AG04450 (cell line): ENCODE measurements at places on chromosomes 1 and 21.

DNA sequence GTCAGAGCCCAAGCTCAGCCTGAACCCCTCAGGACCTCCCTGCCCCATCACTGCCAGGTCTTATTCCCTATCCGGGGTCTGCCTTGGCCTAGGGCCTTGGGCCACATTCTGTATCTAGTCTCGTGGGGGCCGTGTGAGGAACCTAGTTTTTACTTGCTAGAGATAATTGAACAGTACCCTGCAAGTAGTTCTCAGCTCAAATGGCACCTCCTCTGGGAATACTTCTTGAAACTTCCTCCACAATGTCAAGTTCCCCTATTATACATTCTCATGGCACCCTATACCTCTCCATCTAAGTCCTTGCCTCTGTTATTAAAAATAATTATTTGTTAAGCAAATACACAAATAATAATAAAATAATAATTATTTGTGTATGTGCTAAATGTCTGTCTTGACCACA lies 32.9 kb upstream of the CSF1 start:
- no peak for DNase-seq

DNA sequence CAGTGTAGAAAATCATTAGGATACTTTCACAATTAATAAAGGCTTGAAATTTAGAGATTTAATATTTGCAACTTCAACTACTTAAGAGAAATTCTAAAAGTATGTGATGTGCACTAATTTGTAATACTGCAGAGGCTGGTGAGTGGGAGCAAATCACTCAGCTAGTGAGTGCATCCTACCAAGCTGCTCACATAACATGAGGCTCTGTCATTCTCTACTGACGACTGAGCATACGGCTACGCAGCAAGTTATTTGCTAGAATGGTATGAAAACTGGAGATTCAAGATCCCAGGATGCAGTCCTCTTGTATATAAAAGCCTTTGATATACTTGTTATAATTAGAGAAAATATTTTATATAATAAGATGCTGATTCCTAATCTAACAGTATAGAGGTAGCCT lies 90.1 kb downstream of the ATP1B1 start:
- DNase-seq = no peak

DNA sequence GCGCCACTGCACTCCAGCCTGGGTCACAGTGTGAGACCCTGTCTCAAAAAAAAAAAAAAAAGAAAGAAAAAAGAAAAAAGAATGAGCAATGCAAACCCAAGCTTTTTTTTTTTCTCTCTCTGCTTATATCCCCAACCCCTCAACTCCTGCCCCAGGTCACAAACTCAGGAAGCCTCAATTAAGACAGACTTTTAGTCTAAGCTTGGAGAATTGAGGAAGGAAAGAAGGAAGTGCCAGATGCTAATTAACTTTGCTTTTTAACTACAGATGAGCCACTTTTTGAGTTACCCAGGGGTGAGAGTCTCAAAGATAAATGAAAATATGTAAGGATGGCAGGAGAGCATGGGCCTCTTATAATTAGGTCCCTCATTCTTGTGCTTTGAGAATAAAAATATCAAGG lies 33.3 kb downstream of the PIK3CD start:
- no peak for DNase-seq

- no peak for DNase-seq
Observed at GRCh38 chr21:44886113-44887075, 12.9 kb upstream of the PTTG1IP start.

- DNase-seq = peak; percentile 42
Observed at GRCh38 chr1:159854693-159855192, 7.7 kb downstream of the VSIG8 start.

GRCh38 chr1:27448982-27449381 lies 41.0 kb downstream of the WASF2 start:
- DNase-seq = no peak
